H54 (cell line): ENCODE measurements at places on chromosomes 3 and 15.

- DNase-seq: no peak
These were observed 86.7 kb upstream of the LIMD1 start for GRCh38 chr3:45507820-45508317.

- DNase-seq: no peak
These were observed 27.6 kb downstream of the ACP3 start for GRCh38 chr3:132344666-132345280.

DNA sequence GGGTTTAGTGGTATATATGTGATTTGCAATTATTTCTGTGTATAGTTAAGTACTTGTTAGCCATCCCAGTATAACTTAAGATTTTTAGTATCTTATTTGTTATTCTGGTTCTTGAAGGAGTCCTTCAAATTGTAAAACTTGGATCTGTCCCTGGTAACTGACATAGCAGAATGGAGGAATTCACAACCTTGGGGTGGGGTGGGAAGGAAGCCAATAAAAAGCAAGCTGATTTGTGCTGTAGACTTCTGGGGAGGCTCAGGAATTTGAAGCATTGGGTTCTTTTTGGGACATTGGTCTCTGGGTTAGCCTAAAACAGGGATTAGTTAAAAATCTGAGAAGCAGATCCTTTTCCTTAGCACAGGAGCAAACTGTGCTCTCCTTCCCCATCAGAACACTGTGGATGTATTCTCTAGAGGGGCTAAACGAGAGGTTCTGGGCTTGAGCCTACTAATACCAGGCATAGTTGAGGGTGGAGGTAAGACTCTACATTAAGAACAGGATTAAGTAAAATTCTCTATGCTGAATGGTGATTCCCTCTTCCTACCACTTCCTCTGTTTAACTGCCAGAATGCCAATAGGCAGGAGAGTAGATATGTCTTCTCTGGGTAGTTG, 42.2 kb downstream of the GMPS start:
- no peak for DNase-seq

DNA sequence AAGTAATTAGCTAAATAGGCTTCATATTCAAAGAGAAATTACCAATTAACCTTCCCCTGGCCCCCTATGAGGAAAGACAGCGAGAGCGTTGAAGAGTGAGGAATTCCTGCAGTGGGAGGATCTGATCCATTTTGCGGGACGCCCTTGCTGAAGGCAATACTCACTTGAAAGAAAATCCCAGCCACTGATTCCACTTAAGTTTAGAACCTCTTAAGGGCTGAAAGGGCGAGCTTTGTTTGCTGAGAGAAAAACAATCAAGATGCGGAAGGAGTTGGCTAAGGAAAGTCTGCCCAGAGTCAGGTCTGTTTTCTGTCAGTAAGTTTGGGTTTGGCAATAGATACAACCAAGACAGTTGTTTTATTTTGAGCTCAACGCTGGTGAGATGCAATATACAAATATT, 102.8 kb upstream of the GBE1 start:
- DNase-seq: no peak

GRCh38 chr3:181610973-181611265, 100.8 kb upstream of the SOX2 start:
- no peak for DNase-seq

- no peak for DNase-seq
These were observed 338.1 kb downstream of the GAP43 start for GRCh38 chr3:115961380-115961779.

DNA sequence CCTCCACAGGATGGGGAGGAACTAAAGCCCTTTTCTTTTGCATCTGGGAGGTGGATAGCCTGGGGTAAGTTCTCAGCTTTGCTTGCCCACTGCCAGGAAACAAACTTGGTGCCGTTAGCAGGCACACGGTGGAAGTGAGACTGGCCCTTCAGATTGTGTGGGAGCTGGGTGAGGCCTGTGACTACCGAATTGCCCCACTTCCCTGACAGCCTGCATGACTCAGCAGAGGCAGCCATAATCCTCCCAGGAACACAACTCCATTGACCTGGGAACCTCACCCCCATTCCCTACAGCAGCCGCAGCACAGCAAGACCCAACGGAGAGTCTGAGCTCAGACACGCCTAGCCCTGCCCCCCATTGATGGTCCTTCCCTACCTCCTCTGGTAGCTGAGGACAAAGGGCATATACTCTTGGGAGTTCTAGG, 282.6 kb downstream of the KLF13 start:
- no peak for DNase-seq

GRCh38 chr15:92848852-92849598, 51.1 kb upstream of the CHD2 start:
- no peak for DNase-seq

DNA sequence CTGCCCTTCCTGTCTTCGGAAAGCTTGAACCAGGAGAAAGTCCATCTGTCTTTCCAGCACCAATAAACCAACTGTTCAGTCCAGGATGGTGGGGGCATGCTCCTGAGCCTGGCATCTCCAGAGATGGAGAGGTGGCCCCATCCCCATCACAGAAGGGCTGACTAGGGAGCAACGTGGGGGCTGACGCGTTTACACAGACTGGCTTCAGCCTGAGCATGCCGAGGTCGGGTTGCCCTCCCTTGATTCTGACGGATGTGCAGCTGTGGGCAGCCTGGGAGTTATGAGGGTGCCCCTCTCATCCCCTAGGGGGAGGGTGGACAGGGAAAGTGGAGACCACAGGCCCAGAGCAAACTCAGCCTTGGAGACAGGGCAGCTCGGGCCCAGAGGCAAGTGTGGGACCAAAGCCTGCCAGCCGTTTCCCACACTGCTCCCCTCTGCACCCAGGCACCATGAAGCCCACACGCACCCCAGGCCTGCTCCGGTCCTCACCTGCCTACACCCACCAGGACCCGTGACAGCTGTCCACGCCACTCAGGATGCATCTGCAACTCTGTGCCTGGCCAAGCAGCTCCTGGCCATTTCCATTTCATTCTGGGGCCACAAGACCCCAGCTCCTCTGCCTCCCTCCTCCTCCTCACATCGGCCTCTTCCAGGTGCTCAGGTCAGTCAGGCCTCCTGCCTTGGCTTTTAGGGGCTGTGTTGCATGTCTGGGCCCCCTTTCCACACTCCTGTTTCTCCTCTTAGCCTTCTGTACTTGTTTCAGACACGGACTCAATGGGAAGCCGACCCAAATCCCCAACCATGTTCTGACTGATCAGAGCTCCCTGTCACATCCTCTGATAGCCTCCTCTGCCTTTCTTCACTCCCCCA, 48.2 kb upstream of the SLC41A3 start:
- no peak for DNase-seq

DNA sequence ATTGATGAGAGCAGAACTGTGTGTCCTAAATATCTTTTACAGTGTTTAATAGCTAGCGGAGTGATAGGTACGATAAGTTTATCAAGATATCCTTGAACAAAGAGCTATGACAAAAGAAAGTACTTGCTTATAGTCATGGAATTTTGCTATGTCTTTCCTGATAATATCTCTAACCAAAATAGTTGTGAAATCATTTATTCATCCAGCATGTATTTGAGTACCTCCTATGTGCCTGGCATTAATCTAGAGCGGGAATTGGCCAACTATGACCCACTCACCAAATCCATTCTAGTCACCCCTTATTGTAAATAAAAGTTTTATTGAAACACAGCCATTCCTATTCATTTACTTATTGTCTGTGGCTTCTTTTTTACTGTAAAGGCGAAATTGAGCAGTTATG, 46.6 kb downstream of the ZFAND6 start:
- no peak for DNase-seq

DNA sequence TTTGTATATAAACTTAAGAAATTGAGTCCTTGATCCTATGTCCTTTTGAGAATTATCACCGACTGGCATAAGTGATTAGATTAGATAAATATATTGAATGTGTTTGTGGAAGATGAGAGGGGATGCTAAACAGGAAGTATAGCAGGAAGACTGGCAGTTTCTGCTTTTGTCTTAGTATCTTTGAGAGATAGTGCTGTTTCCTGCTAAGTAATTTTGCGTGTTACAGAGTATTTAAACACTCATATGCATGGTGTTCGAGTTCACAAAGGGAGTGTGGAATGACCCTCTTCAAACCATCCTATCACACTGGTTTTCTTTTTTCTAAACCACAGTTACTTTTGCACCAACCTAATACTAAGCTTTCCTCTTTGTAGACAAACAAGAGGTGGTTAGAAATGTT, 106.0 kb downstream of the KLHL25 start:
- no peak for DNase-seq

DNA sequence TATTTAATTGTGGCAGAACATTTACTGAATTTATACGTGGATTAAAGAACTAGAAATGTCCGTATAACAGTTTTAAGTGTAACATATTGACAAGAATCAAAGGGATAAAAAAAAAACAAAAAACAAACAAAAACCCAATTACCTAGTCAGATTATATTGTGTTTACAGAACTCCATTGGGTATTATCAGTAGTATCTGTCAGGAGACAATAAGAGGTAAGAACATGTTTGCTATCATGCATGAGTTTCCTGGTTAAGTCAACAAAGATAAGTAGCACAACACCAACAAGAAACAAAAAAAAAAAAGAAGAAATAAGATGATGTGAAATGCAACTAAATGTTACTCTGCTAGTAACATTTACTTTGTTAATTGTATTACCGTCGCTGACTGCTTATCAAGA, 570.6 kb downstream of the ZBBX start:
- no peak for DNase-seq

DNA sequence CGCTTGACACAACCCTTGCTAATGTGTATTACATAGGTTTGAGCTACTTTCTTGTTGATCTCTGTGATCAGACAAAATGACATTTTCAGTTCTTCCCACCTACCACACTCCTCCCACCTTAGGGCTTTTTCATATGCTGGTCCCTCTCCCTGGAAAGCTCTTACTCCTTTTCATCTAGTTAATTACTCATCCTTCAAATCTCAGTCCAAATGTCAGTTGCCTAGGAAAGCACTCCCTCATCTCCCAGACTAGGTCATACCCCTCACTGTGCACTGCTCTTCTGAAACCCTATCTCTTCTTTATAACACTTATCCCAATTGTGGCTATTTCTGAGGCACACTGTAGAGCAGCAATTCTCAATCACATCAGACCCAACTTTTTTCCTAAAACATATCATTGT, 7.3 kb downstream of the ZNF106 start:
- DNase-seq: no peak

- no peak for DNase-seq
These were observed 145.4 kb upstream of the LRRFIP2 start for GRCh38 chr3:37319784-37320183.

DNA sequence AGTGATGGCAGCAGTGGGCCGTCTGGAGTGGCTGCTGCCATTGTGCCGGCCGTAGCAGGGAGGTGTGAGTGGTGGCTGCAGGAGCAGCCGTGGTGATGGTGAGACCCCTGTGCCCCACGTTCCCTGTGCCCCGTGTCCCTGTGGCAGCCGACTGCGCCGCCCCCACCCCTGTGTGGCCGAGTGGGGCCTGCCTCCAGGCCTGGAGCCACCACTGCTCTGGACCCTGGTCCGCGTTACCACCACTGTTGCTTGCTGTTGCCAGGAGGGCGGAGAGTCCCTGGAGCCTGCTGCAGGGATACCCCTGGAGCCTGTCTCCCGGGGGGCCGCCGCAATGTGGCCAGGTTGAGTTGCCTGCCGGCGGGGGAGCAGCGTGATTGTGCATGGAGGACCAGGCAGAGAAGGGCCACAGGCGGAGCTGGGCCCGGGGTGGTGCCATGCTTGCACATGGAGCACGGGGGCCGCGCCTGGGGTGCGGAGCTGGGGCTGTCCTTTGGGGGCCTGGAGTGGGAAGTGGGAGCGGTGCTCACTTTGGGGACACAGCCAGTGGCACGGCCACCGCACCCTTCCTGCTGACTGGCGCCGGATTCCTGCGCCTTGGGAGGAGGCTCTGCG, 50.1 kb downstream of the SLC6A20 start:
- no peak for DNase-seq

- no peak for DNase-seq
These were observed 85.4 kb downstream of the TNIK start for GRCh38 chr3:171374661-171375285.

DNA sequence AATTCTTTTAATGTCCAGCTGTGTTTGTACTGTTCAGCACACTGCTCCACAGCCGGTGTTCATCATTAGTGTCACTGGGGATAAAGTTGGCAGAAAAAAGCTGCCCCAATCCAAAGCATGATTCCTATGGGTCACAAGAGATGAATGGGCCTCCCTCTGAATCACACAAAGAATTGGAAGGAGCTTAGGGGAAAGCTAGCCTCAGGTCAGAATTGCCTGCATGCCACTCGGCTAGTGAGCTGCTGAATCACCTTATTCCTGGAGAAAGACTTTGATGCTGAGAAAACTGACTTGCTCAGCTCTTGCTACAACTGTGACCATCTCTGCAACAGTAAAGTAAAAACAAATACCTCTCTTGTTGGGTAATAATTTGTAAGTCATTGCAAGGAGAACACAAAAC, 3.5 kb downstream of the CCK start:
- DNase-seq: peak; percentile 54

DNA sequence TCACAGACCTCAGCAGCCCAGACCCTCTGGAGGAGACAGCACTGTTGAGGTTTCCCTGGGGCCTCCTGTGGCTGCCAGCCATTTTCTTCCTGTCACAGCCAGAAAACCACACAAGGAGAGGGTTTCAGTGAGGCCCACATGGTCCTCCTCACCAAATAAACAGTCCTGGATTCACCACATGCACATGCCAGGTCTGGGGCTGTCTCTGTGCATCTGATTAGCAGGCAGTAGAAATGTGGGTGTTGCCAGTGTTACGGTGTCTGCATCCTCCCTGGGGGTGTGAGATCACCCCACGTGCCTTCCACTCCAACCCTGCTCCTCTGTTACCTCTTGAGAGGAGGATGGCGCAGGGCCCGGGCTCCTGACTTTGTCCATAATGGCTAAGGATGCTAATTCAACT, 140.4 kb downstream of the CHDH start:
- DNase-seq: no peak

GRCh38 chr3:178676942-178677790, 140.9 kb downstream of the KCNMB2 start:
- no peak for DNase-seq

- DNase-seq: no peak
These were observed 44.9 kb upstream of the SGO1 start for GRCh38 chr3:20230954-20231353.

GRCh38 chr3:194973366-194974000, 287.8 kb downstream of the FAM43A start:
- DNase-seq: no peak

- DNase-seq: no peak
These were observed 325.5 kb downstream of the RBMS3 start for GRCh38 chr3:29606416-29606815.
